ENCODE measurements at places on chromosomes 4 and X. TPM values are rescaled to one million over a fixed set of nuclear protein-coding genes. Genes with fewer than 3 reads are reported as not detected.

- ATAC-seq = no peak
Observed at GRCh38 chr4:149719806-149720205, 95.8 kb downstream of the IQCM start.

DNA sequence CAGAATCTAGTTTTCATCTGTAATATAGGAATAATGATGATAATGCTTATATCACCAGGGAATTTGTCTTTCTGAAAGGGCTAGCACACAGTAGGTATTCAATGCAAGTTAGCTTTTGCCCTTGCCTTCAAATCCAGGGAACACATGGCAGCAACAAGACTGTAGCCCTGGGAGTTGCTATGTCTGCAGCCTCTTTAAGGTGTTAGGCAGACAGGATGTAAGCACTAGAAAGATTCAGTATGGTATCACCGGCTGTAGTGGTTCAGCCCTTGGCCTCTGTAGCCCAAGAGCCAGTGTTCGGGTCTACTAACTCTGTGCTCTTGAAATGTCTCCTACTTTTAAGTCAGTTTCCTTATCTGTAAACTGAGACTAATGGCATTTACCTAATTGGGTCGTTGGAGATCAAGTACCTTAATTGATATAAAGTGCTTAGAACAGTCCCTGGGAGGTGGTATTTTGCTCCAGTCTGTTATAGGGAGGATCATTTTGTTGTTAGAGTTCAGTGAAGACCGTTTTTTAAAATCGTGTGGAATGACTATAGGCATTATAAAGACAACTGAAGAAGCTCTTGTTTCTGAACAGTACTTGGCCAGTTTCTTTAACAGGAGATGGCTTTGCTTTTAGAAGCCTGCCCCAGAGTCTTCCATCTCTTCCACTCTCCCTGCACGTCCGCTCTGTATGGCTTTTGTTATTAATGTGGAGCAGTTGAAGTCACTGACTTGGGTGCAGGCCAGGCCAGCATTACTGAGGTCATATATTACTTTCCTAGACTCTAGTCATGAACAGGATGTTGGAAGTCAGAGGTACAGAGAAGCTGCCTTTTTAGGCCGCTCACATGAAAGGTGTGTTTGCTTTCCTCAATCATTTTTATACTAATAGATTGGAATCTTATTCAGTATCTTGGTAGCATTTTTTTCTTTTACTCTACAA lies 44.8 kb downstream of the GAB1 start:
- ATAC-seq = no peak

DNA sequence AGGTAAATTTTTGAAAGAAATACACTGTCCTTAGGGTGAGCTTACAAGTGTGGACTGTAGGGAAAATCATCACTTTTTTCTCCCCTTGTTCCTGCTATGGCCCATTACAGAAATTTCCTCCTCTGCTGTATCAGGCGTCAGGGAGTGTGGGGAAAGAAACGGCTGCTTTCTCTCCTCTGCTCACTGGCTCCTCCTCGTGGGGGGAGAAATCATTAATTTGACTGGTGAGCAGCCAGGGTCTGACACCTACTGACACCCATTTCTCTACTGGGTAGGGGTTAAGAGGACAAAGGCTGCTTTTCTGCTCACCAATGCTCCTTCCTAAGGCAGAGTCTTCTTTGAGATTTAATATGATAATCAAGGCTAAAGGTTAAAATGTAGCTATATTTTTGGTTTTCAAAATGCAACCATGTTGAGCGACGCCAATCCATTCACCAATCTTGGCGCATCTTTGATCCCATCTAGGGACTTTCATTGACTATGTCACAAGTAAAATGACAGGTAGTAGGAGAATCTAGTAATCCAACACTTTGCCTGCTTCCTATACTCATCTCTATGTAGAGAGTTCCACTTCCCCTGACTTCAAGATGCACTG lies 25.1 kb downstream of the SETD7 start:
- ATAC-seq = peak; percentile 46

DNA sequence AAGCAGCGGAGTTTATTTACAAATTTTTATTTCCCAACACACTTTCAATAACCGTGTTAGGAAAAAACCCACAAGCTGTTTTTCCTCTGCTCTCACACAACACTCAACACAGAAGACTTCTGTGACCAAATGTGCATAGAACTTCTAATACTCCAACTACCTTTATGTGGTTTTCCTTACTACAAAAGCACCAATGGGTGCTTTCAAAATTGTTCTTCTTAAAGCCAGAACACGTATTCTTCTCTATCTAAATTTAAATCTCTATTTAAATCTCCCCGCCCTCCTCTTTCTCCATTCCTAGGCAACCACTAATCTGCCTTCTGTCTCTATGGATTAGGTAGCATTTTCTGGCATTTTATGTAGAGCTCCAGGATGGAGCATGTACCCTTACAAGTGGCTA lies 90.0 kb downstream of the SHROOM2 start:
- no peak for ATAC-seq

GRCh38 chr4:101071241-101071640 lies 276.1 kb downstream of the PPP3CA start:
- ATAC-seq = no peak

DNA sequence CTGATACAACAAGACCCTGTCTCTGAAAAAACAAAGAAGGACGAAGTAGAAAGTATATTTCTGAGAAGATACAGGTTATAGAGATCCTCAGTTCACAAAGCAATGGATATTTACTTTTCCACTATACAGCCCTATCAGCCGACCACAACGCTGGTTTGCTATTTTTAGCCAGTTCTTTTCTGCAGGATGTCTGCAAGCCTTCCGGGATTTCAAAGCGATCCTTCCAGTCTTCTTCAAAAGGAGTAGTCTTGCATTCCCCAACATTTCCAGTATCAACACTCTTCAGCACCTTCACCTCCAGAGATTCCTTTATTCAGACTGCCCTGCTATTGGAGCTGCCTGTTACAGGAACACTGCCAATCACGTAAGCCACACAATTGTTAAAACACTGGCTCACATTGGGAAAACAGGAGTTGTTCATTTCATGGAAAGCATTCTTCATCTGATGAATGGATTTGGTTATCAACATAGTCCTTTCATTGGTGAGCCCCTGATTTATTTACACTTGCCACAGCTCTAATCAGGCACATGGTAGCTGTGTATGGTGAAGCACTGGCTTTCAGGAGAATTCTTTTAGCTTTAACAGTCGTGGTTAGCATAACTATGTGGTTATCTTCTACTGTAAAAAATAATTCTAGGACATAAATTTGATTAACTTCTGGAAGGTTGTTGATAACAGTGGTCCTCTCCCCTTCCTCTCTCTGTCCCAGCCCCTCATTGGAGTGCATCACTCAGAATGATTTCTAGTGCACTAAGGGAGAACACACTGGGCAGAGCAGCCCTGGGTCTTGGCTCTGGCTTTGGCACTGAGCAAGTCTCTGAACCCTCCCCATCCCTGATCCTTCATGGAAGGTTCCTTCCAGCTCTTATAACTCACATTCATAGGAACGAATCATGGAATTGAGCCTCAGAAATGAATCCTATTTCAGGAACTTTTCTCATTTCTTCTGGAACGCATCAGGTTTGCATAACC lies 109.9 kb upstream of the SORBS2 start:
- no peak for ATAC-seq

GRCh38 chr4:81003597-81004111 lies 26.9 kb upstream of the BMP3 start:
- ATAC-seq = no peak

DNA sequence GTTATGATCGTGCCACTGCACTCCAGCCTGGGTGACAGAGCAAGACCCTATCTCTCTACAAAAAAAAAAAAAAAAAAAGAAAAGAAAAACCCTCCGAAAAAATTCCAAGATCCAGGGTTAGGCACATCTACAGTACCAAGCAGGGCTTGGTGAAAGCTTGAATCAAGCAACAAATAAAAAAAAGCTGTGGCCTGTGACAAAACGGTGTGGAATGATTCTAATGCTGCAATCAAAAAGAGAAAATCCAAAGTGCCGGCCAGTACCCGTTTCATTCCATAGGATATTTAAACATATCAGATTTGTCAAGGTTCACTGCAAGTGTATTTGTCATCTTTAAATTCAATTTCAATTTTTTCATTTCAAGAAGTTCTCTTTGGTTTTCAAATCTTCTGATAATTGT lies 20.5 kb downstream of the RWDD4 start:
- ATAC-seq = no peak

DNA sequence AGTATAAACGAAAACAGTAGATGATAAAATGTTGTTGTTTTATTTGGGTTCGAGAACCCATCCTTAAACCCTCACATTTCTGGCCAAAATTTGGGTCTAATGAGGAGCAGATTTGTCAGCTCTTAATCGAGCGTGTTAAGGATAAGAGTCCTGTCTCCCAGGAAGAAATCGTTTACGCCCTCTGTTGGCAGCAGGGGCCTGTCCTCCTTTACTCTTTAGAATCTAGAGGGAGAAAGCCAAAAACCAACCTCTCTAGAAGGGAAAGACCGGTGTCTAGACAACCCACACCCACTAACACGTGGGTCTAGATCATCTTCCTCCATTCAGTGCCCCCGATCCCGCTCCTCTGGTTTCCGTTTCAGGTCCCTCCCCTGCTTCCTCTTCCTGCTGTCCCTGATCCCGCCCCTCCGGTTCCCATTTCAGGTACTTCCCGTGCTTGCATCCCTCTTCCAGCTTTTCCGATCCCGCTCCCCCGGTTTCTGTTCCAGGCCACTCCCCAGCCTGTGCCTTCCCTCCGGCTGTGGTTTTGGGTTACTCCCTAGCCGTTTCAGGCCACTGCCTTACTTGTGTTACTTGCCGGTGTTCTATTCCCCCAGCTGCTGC lies 339.1 kb downstream of the PAPSS1 start:
- no peak for ATAC-seq

GRCh38 chrX:153903991-153904957 lies at the start of gene AVPR2:
Gene AVPR2 (plus strand): TSS chrX:153904673. CDS start chrX:153905146, 473 bp downstream.
- no peak for ATAC-seq

- ATAC-seq = no peak
Observed at GRCh38 chr4:167000141-167000852, 234.0 kb downstream of the SPOCK3 start.

GRCh38 chr4:182291175-182291574 lies 48.0 kb downstream of the TENM3 start:
- no peak for ATAC-seq

DNA sequence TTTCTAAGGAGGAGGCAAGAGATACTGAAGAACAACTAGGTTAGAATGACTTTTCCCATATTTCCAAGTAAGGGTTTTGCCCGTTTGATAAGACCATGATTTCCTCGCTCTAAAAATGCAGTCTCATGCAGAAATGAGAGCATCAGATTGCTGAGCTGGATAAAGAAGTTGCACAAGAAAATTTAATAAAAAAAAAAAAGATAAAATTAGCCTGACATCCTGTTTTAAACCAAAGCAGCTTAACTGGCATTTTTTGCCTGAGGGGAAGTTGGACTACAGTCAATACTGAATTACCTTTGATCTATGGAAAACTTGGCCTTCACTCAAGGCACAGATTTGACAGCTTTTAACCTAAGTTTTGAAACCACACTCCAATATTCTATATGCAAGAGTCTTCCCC lies 208.4 kb downstream of the GASK1B start:
- no peak for ATAC-seq

GRCh38 chrX:136228839-136229207 lies 22.4 kb downstream of the MAP7D3 start:
- no peak for ATAC-seq

DNA sequence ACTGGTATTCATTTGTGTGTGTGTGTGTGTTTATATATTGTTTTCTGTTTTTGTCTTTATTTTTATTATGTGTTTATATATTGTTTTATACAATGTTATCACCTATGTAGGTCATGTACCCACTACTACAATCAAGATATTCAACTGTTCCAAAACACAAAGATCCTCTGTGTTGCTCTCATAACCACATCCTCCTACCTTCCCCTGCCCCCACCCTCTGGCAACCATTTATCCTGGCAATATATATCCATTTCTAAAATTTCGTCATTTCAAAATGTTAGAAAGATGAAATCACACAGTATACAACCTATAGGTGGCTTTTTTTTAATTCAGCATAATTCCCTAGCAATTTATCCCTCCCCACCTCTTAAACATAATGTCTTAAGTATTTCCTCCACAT lies 18.8 kb upstream of the RPL34 start:
- peak; percentile 68 for ATAC-seq

DNA sequence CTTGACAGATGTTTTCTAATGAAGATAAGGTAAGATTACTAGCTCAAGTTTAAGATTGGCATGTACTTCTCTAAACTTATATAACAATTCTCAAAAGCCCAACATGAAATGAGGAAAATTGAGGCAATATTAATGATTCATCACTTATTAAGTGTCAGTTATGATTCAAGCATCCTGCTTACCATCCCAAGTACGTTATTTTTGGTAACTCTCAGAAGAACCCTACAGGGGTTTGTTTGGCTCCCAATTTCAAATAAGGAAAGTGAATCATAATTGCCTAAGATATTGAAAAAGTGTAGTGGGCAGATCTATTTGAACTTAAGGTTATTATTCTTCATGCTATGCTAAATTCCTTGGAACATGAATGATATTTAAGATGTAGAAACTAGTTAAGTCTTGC lies 387.9 kb upstream of the TENM3 start:
- ATAC-seq = no peak

DNA sequence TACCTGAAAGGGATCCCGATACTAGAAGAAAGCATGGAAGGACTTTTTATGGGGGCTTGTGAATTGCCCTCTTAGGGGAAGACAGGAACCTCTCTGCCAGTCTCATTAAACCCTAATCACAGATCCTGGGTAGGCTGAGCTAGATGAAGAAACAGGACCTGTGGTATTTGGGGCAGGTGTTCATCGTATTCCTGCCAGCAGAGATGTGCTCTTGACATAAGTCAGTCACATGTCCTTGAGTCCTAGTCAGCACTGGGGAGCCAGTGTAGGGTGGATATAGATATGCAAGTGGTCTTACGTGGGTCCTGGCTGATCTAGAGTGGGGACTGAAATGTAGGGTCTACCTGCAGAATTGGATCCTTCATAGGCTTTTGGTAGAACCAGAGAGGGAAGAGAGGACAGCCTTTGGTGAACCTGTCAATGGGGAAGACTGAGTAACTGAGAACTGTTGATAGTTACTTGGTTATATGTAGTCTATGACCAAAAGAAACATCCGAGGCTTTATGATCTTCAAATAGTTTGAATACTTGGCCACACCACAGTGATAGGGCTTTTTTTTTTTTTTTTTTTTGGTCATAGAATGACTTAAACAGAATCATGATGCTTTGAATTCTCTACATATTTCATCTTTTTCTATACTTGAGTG lies 63.5 kb upstream of the WDR1 start:
- no peak for ATAC-seq

POLN gene
- total RNA-seq = 7.8 TPM

AKAP14 gene
- total RNA-seq = not detected

CXorf65 gene
- 15.1 TPM for total RNA-seq

CT45A10 gene
- not detected for total RNA-seq

All from activated T-helper 17 cell treated with anti-CD3 and anti-CD28 coated beads, Interleukin-2, amount 50 U/mL, for 72 hours (primary cell).